ENCODE measurements at places on chromosomes 6 and 20.

DNA sequence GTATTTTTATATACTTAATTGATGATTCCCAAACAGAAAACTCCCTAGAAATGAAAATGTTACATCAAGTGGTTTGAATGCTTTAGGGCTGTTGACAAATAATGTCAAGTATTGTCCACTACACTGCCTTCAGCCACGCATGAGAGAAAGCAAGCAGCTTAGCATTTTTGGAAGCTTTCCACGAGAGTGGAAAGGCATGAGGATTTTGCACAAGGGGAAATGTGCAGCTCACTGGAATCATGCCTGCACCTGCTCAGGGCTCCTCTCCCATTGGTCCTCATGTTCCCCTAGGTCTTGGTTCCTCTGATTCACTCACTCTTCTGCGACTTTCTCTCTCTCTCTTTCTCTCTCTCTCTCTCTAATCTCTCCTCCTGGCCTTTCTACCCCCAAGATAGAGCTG lies 439.5 kb upstream of the CDH4 start:
- no peak for DNase-seq

DNA sequence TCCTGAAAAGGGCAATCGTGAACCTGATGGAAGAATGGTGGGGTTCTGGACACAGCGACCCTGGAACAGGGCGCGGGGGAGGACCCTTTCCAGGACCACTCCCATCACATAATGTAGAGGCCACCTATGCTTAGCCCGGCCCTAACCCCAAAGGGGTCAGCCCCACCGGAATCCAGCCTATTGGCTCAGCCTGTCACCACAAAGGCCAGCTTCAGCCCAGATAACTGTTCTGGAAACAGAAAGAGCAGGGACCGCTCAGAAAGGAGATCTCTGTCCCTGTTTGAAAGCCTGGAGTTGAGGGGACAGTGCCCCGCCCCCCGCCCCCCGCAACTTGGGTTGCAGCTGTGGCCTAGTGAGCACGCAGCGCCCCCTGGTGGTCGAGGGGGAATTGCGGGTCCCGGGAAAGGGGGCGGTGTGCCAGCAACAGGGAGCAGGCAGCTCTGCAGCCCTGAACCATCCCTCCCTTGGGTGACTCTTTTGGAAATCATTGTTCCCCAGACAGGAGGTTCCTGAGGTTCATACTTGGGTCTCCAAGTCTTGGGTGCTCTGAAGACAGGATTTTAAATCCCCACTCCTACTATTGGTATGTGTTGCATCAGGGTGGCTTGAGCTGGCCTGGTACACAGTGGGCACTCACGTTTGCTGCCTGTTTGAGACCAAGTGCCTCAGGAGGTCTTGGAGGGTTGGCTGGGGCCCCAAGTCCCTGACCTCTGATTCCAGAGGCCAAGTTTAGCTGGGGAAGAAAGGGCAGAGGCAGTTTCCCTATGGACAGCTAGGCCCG lies 1.5 kb downstream of the SIGLEC1 start:
- DNase-seq, result peak; percentile 61

GRCh38 chr6:2806644-2807043 lies 35.0 kb downstream of the SERPINB1 start:
- DNase-seq, result no peak

GRCh38 chr6:157732007-157732406 lies 91.0 kb upstream of the SNX9 start:
- no peak for DNase-seq

GRCh38 chr6:12716298-12716916 lies at the start of gene PHACTR1:
PHACTR1 (plus strand) TSS chr6:12716767.
- no peak for DNase-seq

DNA sequence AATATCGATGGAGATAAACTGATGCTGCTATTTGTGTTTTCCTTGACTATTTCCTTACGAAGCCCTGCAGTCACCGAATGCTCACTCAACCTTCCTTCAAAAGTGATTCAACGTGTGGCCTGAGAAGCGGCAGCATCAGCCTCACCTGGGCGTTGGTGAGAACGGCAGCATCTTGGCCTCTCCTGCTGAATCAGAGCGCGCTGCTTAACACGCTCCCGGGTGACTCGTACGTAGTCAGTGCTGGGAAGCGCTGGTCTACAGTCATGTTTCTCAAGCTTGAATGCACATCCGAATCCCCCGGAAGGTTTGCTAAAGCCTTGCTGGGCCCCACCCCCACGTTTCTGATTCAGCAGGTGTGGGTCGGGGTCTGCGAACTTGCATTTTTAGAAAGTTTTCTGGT lies 214.1 kb upstream of the RREB1 start:
- DNase-seq, result no peak

- DNase-seq, result no peak
These were observed 70.7 kb downstream of the SOBP start for GRCh38 chr6:107560657-107561056.

DNA sequence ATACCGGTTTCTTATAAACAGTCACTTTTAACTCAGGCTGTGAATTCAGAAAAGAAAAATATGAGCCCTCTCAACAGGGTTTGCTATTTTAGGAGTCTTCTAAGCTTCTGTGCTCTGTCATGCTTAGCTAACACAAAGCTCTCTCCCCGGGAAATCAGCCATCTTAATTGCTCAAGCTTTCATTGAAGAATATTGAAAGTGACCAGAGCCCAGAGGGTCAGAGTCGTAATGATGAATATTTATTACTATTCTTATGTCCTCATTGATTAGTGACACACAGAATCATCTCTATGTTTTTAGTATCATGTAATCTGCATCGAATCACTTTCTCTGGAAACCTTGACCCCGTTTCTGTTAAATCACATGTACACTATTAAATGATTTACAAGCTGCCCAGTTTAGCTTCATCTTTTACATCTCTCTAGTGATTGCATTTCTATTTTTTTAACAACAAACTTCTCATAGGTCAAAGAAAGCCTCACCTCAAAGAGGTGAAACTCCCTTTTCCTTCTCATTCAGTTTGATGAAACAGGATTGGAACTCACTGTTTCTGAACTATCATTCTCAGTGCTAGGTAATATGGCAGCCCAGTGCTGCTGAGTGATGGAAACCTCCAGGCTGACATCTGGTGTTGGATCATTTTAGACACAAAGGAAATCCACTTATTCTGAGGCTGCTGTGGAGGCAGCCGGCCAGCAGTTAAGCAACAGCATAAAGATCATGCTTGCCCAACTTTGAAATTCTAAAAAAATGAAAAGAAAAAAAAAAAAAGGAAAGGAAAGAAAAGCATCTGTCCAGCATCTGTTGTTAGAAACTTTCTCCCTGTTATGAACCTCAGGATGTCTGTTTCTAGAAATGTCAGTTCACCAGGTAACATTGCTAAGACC lies 96.3 kb downstream of the RFPL4B start:
- DNase-seq, result no peak

DNA sequence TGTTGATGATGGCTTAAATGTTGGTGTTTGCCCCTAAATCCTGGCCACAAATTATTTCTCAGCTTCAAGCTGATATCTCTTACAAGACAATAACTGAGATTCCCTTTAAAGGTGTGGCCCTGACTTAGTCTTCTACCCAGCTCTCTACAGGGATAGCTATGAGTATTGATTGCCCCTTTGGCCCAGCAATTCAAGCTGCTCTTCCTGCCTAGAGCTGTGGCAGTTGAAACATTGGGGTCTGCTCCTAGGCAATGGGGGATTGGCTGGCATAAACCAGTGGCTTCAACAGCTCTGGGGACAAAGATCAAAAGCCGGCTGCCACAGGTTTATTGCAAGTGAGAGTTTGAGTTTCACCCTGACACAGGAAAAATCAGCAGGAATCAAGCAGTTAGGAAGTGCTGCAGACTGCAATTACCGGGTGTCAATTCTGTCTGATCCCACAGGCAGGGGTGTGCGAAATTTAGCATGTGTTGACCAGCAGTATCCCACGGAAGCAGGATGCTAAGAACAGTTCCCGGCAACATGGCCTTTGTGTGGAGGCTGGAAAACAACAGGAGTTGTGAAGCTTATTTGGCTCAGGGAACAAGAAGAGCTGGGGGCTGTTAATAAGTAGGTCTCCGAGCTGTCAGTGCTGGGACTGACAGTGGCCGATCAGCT lies 66.2 kb upstream of the IYD start:
- DNase-seq, result no peak

DNA sequence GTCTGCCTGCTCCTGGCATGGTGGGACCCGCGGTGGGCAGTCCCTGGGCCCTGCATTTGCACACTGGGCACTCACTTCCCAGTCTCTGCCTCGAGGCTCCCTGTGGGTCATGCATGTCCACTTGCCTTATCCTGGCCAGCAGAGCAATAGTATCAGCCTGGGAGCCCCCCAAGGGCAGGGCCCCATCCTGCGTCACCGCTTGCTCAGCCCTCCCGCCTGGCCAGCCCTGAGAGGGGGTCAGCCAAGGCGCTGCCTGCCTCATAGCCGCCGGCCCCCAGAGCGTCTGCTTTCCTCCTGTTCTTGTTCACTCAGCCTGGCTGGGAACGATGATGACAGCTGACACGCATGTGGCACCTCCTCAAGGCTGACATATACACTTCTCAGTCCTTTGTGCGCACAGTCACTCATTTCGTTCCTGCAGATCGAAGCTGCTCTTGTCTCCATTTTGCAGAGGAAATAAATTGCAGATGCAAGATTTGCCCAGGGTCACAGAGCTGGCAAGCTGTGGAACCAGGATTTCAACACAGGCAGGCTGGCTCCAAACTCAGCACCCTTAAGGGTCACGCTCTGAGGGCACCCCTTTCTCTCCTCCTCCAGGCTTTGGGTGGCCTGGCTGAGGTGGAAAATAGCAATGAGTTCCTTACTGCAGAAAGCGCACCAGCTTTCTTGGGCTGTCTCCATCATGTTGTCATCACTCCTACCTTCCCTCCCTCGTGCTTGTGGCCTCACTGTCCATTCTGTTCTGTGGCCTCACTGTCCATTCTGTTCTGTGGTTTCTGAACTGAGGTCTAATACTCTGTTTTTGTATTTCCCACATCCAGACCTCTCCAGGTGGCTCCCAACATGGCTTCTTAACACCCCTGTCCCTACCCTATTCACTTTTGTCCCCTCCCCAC lies 17.2 kb downstream of the KCNK17 start:
- no peak for DNase-seq

DNA sequence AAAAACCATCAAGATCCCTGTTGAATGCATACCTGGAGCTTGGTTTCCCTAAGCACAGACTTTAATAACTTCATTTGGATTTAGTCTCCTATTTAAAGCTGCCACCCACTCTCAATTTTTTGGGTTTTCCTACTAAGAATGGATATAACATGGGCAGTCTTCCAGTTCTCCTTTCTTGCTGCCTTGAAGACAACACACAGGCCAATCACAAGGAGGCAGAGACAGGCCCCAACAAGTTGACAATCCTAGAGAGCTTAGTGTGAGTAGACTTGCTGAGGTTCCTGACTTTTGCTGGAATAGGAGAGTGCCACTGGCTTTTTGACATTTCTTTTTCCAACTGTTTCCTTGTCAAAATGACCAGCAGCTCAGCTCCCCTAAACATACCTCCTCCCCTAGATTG lies 112.3 kb upstream of the ESR1 start:
- no peak for DNase-seq

GRCh38 chr6:142846883-142847287 lies 98.1 kb downstream of the HIVEP2 start:
- DNase-seq, result no peak

- DNase-seq, result no peak
These were observed 29.1 kb upstream of the ZC3H12D start for GRCh38 chr6:149513915-149514314.

- no peak for DNase-seq
These were observed 119.2 kb upstream of the SASH1 start for GRCh38 chr6:148223424-148223842.

DNA sequence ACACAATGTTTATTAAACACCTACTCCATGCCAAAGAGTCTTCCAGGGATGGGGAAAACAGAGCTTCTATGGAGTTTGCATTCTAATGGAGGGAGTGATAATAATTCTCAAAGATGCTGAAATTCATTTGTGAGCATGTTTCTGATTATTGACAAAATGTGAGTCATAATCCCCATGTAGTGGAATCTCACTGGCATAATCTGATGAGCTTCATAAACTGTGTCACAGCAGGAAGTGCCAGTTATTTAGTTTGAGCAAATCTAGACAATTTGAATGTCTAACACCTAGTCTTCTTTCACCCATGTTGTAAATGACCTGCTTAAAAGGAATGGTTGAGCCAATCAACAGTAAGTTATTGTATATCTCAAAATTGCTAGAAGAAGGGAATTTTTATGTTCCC lies 95.1 kb downstream of the KCNQ5 start:
- no peak for DNase-seq

DNA sequence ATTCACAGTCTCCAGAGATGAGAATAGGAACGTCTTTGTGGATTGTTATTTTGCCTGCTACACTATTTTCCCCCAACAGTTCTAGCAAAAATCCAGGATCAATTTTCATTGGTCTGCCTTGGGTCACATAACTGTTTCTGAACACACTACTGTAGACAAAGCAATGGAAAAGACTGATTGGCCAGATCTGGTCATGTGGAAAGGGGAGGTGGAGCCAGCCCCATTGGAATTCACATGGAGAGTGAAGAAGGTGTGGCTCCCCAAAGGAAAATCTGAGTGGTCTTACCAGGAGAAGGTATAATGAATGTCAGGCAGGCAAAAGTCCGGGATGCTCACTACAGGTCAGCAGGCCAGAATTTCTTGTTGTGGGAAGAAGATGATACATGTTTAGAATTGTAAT lies 9.5 kb upstream of the TP53RK start:
- DNase-seq, result no peak

- DNase-seq, result no peak
These were observed 586.8 kb upstream of the JAG1 start for GRCh38 chr20:11260611-11261010.

- no peak for DNase-seq
These were observed 87.1 kb downstream of the TRMT6 start for GRCh38 chr20:5863040-5863833.

GRCh38 chr20:10488534-10488933 lies 53.4 kb downstream of the SLX4IP start:
- DNase-seq, result no peak

DNA sequence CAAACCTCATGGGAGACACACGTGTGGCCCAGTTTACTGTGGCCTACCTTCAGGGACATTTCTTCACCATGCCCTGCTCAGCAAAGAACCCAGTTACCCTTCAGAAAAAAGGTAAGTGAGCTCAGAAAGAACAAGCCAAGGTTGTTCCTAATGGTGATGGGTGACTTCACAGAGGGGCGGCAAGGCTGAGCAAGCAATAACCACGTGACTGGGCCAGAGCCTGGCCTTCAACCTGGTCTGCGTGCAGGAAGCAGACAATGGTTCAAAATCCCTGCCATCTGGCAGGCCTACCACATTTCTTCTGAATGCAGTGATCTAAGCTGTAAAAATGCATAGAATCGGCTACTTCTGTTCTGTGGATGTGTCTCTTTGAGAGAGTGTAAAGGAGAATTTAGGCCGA lies 115.5 kb upstream of the CST7 start:
- no peak for DNase-seq

- no peak for DNase-seq
These were observed 158.1 kb downstream of the QKI start for GRCh38 chr6:163572612-163573011.

DNA sequence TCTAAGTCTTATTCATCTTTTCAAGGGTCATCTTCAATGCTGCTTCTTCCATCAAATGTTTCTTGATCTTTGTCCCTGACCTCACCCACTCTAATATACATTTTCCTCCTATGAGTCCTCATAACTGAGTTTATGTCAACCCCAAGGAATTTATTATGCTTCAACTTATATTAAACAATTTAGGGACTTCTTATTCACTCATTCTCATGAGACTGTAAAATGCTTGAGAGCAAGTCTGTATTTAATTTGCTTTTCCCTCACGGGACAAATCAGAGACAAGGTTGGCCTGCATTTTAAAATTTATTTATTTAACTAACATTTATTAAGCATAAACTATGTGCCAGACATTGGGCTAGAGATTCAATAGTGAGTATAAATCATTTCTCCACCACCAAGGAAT lies 312.0 kb upstream of the NT5E start:
- no peak for DNase-seq

All from NCI-H187 (cell line).